ENCODE measurements at places on chromosomes 2 and 18.

DNA sequence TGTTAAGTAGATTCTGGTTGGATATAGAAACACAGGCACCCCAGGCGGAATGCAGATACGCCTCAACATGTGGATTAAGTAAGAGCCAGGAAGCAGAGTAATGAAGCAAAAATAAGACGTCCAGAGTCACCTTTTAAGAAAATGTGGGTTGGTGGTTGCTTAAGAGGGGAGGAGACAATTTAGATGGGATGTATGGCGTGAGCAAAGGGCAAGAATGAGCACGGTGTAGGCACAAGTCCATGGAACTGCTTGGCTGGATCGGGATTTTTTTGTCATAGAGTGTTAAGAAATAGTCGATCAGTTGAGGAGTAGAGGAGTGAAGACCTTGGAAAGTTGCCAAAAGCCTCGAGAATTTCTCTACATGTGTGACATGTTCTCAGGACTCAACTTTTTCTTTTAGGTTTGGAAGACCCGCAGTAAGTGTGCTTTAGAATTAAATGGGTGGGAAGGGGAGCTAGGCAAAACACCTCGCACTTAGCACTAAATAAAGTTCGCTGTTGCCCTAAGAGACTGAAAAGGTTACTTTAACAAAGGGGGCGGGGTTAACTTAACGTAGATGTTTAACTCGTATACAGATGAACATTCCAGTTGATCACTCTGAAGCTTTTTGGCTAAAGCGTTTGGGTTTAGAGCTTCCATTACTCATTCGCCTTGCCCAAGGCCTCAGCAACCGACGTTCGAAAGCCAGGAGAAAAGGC is 716 bp upstream of the SLC39A10 start:
- no peak for DNase-seq

- no peak for DNase-seq
Observed at GRCh38 chr2:105571445-105571987, 172.7 kb upstream of the FHL2 start.

DNA sequence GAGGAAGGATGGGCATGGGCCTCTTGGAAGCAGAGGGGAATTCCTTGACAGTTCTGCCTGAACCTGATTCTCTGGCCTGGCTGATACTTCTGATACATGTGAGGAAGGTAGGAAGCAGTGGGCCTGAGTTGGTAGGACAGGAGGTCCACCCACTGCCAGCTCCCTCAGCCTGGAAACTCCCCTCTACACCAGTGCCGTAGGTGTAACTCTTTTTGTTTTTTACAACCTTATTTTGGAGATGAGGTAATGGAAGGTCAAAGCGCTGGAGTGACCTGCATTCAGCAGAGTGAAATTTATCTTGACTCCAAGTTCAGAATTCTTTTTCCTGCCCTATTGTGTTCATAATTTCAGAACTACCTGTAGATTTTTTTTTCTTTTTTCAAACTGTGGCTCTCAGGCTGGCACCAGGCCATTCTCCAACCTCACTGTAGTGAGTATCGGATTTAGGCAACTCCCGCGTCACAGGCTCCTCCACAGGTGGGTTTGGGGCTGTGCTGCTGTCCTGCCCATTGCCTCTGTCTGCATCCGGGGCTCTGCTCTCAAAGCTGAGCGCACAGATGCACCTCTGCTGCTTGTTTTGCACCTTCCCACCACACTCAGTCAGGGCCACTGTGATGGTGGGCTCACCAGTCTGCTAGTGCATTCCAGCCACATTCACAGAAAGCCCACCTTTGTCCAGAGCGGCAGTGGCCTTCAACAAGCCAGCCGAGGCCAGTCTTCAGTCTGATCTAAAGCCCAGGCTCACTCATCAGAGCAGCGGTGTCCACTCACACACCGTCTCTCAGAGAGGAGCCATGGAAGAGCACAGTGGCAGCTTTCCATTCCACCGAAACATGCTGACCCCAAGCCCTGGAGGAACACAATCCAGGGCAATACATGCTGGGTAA is 87.2 kb downstream of the UXS1 start:
- no peak for DNase-seq

GRCh38 chr2:157858846-157859245 is 17.3 kb downstream of the ACVR1 start:
- DNase-seq: no peak

DNA sequence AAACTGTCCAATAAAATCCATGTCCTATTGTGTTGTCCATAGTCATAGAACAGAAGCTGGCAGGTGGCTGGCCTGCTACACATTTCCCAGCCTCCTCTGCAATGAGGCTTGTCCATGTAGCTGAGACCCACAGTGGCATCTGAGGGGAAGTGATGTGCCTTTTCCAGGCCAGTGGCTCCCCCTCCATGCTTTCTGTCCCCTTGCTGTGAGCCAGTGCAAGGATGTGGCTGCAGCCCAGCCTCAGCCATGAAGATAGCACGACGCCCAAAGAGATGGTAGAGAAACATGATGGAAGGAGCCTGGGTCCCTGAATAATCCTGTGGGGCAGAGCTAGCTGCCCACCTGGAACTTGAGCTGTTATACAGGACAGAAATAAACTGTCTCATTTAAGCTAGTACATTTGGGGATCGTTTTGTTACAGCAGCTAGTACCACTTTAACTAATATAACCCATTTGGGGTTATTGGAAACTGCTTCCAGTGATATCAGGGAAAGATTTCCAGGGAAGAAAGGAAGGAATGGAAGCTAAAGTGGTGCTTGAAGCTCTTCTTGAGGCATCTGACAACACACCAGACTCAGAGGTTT is 40.3 kb downstream of the SFXN5 start:
- DNase-seq: no peak

GRCh38 chr18:12326711-12327460 is 18.8 kb downstream of the TUBB6 start:
- no peak for DNase-seq

- no peak for DNase-seq
Observed at GRCh38 chr18:29753379-29753778, 1289.2 kb downstream of the DSC3 start.

- no peak for DNase-seq
Observed at GRCh38 chr2:54254180-54254579, 1.8 kb downstream of the TSPYL6 start.

DNA sequence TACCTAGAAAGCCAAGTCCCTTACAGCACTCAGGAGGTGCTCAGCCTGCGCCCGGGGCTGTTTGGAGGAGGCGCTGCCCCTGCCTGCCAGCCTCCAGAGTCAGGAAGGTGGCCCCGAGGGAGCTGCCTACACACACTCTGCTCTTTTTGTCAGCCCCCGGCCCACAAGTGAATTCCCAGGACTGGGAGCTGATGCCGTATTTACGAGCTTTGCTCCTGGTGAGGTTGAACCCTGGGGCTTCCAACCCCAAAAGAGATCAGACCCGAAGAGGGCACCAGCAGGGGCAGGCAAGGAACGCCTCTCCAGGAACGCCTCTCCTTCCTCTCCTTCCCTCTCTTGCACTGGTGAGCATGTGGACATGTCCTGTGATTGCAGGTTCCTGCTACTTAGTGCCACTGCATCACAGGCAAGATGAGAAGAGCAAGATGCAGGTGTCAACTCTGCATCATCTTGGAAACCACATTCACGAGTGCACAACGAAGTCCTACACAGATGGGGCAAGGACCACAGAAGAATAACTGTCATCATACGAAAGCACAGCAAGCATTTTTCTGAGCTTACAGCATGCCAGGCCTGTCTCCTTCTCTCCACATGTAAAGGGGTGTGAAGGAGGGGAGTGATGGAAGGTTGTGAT is 126.7 kb downstream of the NDUFA10 start:
- no peak for DNase-seq

GRCh38 chr2:39175026-39175812 is 54.4 kb upstream of the SOS1 start:
- DNase-seq: no peak

DNA sequence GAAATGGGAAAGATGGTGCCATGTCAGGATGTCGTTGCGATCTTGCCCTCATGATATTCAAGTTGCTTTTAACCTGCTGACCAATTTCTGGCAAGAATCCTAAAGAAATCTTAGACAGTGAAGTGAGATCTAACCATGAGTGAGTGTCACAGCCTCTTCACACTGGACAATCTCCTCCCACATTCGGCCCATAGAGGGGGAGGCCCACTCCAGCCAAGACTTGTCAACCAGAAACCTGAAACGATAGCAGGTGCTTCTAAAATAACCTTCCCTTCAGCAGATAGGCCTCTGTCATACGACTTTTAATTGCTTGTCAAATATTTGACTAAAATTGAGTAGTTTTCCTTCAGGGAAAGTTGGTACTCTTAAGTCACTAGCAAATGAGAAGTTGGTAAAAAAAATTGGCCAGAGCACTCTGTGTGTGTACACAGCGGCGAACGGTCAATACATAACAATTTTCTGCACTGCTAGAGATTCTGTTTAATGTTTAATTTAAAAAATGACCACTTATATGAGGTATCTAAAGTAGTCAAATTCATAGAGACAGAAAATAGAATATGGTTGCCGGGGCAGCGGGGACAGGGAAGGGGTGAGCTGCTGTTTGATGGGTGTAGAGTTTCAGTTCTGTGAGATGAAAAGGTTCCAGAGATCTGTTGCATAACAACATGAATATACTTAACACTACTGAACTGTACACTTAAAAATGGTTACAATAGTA is 110.2 kb downstream of the VAPA start:
- no peak for DNase-seq

DNA sequence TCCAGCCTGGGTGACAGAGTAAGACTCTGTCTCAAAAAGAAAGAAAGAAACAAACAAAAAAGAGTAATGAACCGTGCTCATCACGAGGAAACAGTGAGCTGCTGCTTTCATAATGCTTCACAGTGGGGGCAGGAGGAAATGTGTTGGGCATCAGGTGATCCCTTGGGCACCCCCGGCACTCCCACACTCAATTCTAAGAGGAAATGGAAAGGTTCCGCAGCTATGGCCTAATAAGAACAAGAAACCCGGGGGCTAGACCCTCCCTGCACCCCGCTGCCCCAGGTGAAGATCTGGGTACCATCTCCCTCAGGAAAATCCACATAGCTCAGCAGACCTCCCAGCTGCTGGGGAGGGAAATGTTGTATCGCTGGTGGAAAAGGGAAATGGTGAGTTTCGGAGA is 118.9 kb downstream of the LPIN1 start:
- DNase-seq: no peak

DNA sequence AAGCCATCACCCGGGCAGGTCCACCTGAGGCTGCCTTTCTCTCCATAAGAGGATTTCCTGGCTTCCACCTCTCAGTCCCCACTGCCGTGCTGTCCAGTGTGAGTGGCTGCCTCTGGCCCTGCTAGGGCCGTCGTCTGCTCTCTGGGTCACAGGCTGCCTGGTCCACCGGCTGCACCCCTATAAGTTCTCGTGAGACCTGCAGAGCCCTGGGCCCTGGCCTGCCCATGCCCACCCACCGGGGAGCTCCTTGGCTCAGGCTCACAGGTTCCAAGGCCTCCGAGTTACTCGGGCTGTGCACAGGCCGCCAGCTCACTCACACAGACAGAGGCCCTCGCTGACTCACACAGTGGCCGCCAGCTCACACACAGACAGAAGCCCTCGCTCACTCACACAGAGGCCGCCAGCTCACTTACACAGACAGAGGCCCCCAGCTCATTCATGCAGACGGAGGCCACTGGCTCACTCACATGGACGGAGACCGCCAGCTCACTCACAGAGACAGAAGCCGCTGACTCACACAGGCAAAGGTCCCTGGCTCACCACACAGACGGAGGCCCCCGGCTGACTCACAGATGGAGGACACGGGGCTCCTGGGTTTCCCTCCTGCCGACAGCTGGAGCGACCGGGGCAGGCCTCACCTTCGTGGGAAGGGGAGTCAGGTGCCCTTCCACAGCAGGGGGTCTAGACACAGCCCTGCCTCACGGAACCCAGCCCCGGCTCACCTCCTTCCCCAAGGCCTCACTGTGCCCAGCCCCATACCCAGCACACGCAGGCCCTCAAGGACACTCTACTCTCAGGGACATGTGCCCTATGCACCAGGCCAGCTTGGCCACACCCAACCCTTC is 334.1 kb upstream of the MYT1L start:
- no peak for DNase-seq

DNA sequence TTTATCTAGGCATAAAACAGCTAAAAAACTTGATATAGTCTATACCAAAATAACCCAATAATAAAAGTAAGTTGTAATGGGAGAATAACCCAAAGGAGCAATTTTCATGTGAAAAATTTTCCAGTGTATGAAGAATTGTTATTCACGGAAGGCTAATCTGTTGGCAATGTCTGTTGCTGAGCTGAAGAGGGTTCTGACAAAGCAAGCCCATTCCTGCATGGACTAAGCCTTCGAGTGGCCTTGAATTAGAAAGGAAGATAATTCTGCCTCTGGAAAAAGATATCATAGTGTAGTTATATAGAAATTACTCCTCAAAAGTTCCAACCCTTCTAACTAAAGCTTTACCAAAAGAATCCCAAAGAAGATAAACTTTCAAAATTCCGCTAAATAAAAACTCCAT is 101.5 kb downstream of the MAP2 start:
- no peak for DNase-seq

- DNase-seq: no peak
Observed at GRCh38 chr2:59567151-59567550, 986.3 kb downstream of the BCL11A start.

GRCh38 chr2:8090748-8091700 is 590.8 kb upstream of the ID2 start:
- peak; percentile 58 for DNase-seq

DNA sequence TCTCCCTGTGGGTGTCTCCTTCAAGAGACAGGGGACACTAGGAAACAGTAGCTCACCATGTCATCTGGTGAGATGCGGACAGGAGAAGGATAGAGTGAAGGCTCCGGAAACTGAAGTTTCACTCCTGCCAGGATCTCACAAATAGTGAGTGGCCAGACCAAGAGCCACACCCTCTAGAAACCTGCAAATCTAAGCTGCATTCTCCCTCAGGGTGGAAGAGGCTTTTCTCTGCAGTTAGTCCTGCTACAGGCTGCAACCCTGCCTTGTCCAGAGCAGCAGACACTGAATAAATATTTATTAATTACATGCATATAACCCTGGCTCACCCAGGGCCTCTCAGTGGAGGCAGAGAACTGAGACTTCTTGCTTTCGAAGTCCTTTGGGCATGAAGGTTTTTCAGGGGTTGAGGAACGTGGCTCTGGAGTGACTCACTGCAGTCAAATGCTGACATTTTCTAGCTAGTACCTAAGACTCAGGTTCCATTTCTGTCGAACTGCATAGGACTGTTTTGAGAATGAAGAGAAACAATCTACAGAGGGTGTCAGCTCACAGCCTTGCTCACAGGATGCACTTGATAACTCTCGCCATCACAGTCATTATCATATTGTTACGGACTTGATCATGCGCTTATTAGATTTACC is 87.3 kb downstream of the ACTR2 start:
- no peak for DNase-seq
